ENCODE measurements at places on chromosomes 6 and 20.

GRCh38 chr6:35251949-35252348, 7.6 kb upstream of the ZNF76 start:
- no peak for DNase-seq

- peak; percentile 71 for DNase-seq
Observed at GRCh38 chr20:34190679-34191090, 50.5 kb upstream of the ASIP start.

DNA sequence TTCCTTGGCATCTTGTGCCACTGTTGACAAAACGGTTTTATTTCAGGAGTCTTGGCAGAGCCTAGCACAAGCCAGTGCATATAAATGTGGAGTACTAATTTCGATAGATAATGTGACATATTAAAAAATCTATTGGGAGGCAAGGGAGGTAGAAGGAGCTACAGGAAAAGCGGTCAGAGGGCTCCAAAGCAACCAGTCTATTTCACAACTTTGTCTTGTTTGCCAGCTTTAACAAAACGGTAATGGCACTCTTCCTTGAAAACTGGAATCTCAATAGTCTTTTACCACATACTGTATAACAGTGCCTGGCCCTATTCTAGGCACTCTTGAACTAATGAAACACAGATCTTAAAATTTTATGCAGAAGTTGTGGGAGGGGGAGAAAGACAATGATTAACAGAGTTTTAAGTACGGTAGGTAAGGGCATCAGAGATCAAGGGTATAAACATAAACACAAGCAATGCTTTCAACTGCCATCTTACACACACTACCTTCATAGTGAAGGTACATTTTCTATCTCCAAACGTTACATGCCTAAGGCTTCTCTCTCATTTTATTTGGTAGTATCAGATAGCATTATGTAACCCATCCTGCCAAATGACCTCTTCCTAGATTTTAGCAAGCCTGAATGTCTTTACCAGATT, 33.5 kb upstream of the SYNCRIP start:
- DNase-seq, result no peak

DNA sequence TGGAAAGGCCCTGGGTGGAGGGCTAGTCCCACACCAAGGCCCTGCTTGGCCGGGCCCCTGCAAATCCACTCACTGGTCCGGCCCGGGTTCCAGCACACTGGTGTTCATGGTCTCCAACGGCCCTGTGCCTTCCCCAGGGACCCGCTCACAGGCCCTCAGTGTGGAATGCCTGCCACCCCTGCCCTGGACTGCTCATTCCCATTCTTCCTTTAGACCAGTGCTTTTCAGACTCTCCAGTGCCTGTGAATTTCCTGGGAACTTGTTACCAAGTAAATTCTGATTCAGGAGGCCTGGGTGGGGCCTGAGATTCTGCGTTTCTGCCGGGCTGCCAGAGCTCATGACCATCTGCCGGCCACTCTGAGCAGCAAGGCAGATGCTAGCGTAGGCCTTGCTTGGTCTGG, 5.7 kb upstream of the PXDC1 start:
- DNase-seq, result no peak

DNA sequence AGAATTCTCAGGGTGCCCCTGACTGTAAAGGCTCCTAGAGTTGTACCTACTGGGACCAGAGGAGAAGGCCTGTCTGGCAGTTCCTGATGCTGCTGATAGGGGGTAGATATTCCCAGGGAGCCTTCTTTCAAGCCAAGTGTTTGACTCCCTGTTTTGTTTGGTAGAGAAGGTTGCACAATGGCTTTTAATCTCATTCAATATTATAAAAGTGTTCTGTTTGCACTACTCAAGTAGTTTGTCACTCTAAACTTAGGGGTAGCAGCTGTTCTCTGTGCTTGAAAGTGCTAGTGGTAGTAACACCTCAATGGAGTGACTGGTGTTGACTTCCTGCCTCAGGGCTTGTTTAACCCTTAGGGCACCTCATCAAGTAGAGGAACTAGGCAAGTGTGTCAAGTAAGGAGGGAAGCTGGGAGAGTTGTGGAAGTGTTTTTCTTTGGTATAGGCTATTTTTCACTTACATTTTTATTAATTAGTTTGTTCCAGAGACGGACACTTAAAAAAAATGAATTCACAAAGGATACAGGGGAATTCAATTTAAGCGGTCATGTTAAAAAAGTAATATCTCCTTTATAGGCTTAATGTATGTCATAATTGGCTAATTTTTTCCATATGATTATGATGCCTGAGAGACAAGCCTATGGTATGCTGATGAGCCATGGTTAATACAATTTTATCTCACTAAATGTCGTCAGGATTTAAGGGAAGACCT, 38.1 kb downstream of the BICRAL start:
- no peak for DNase-seq

DNA sequence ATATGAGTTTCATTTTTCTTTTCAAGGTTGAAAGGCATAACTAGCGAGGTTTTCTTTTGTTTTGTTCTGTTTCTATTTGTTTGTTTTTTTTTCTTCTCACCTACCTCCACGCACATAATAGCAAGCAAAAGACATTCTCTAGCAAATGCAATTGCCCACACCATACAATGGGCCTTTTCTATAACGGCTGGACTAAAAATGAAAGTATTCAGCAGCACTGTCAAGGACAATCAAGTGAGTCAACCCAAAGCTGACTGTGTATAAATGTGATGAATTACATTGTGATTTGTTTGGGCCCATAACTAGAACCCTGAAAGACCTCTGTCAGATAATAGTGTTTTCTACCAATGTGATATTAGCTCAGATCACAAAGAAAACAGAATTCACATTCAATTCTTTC, 496.7 kb downstream of the RNF144B start:
- no peak for DNase-seq

DNA sequence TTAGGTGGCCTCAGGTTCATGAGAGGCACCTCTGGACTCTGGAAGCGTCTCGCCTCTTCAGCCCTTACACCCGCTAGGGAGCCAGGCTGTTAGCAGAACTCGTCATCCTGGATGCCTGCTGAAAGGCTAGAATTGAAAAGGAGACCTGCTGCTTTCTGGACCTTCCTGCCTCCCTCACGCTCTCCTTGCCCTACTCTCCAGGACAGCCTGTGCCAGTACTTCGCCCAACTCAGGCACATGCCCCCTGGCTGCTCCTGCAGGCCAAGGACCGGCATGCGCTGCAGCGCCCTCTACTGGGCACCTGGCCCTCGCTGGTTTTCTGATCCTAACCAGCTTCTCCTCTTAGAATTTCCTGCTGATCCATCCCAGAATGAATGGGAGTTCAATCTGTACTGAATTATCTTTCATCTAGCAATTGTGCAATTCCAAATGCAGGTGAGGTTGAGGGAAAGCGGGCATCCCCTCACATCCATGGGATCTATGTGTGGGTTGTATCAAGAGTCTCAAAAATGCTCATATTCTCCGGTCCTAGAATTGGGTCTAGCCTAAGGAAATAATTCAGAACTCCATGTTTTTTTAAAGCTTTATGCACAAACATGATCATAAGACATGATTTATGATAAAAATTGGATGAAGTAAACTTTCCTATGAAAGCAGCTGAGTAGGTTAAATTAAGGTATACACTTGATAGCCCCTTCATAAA, 78.0 kb downstream of the PTPN1 start:
- peak; percentile 79 for DNase-seq

All from right lobe of liver (tissue), 6 donors.